ENCODE measurements at places on chromosomes 11 and 22.

GRCh38 chr11:85779956-85780640 is 30.8 kb downstream of the SYTL2 start:
- DNase-seq: no peak

DNA sequence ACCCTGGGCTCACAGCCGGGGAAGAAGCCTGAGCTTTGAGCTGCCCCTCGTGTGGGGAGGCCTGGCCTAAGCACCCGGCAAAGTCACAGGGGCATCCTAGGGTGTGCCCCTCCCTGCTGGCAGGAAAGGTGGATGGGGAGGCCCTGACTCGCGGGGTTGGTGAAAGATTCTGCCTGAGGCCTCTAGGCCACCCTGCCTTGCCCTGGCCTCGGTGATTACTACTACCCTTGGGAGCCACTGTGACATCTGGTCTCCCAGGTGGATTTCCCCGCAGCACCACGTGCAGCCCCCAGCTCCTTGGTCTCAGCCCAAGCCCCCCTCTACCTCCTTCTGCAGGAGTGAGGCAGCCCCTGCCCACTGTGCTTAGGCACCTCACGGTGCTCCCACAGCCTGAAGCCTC is 23.9 kb downstream of the GNAZ start:
- no peak for DNase-seq

- no peak for DNase-seq
Observed at GRCh38 chr11:69011624-69012091, 1.4 kb downstream of the MRGPRF start.

DNA sequence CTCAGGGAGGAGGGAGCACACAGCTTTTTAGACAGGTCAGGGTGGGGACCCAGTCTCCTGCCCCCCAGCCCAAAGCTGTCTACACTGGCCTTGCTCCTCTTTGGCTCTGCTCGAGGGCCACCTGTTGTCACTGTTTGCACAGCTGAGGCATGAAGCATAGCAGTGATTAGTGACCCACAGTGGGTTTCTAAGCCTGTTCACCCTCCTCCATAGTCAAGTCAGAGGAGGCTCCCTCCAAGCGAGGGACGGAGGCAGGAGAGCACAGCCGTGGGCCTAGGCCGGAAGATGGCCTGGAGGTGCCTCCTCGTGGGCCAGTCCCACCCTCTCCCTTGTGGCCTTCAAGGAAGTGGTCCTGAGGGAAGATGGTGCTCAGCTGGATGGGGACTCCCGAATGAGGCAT is 241.1 kb downstream of the GRIK4 start:
- no peak for DNase-seq

GRCh38 chr22:40592352-40593113 is 44.0 kb downstream of the MRTFA start:
- DNase-seq: no peak

GRCh38 chr11:60512651-60513225 is 2.5 kb upstream of the MS4A13 start:
- no peak for DNase-seq

DNA sequence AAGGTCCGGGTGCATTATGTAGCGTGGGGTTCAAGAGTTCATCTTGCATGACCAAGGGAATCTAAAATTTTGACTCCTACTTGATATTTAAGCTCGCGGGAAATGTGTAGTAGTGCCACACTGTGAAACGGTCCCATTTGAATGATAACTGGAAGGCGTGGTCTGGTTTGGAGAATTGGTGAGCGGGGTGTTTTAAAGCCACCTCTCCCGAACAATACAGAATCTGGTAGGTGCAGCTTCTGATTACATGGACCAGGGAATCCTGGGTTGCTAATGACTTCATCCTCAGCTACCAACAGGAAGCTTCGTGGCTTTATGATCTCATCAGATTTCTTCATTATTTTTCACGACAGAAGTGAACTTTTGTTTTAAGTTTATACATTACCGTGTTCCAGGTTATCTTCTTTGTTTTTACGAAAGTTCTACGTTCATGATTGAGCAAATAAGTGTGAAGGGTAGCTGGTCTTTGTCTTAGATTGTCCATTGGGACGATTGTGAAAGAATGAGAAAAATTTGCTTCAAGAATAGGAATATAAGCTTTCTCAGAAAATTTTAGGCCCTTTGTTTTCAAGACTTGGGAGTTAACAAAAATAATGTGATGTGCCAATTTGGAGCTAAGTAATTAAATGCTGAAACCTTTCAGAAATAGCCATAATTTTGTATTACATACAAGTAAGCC is 1.7 kb downstream of the QSER1 start:
- DNase-seq: peak; percentile 30

- DNase-seq: no peak
Observed at GRCh38 chr11:105000797-105001196, 22.2 kb downstream of the CASP5 start.

GRCh38 chr11:48093795-48094642 is 113.7 kb downstream of the PTPRJ start:
- no peak for DNase-seq

All from nucleus accumbens (tissue), 56 donors.